ENCODE measurements at places on chromosomes 4 and X.

GRCh38 chr4:56656346-56656643 lies 24.8 kb downstream of the HOPX start:
- DNase-seq: peak; percentile 55

DNA sequence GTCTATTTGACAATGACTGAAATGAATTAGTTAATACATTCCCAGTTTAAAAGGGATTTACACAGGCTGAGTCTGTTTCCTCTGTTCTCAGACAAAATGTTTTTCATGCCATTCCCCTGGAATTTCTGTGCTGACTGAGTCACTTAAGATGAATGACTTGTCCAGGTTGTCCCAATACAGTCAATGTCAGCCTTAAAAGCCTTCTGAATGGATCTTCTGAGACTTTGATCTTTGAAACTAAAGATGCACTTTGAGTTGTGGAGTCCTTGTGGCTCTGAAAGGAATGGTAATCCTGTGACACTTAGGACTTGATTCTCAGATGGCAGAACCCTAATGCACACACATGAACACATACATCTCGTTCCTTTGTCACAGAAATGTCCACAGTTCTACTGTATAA lies 622.2 kb upstream of the GRID2 start:
- no peak for DNase-seq

DNA sequence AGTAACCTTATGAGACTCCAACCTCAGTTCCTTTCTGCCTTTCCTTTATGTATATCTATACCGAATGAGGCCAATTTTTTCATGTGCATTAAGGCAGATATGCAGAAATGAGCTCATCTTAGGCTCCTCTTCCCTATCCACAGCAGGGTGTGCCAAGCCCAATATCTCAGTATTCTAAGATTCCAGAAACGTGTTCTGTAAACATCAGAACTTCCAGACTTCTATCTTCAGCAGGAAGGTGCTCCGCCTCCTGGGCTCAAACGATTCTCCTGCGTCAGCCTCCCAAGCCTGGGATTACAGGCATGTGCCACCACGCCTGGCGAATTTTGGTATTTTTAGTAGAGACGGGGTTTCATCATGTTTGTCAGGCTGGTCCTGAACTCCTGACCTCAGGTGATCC lies 31.0 kb upstream of the CCNG2 start:
- DNase-seq: no peak

- DNase-seq: no peak
Measured at GRCh38 chr4:137608085-137608484, 75.8 kb upstream of the PCDH18 start.
